Dermis blood vessel endothelial cell (primary cell): ENCODE measurements at places on chromosomes 7 and 10. TPM values are rescaled to one million over a fixed set of nuclear protein-coding genes. Genes with fewer than 3 reads are reported as not detected.

TMEM176A gene
- total RNA-seq = not detected in 2 replicates

LOXL4 gene
- 0.68 and 0.88 TPM in 2 replicates for total RNA-seq

PON3 gene
- 0.85 and 0.93 TPM in 2 replicates for total RNA-seq

AS3MT gene
- 1.2 and 2.0 TPM in 2 replicates for total RNA-seq

NUTM2B gene
- 0.33 and 0.51 TPM in 2 replicates for total RNA-seq

TMEM178B gene
- 0.09 and 0.34 TPM in 2 replicates for total RNA-seq

PTEN gene
- total RNA-seq = 121 and 122 TPM in 2 replicates

PRPS1L1 gene
- total RNA-seq = 0.14 TPM in 1 of 2 replicates, not detected in the other

CDCA7L gene
- 47.6 and 85.4 TPM in 2 replicates for total RNA-seq

OR6B1 gene
- total RNA-seq = not detected in 2 replicates

OIT3 gene
- 0.34 TPM in 1 of 2 replicates, not detected in the other for total RNA-seq

KIF11 gene
- total RNA-seq = 8.8 and 41.7 TPM in 2 replicates

SKIDA1 gene
- total RNA-seq = 1.0 and 2.6 TPM in 2 replicates

EVX1 gene
- not detected in 2 replicates for total RNA-seq

LRRD1 gene
- under 0.01 TPM in 1 of 2 replicates, not detected in the other for total RNA-seq

TCF7L2 gene
- total RNA-seq = 2.9 and 3.8 TPM in 2 replicates

ODAD2 gene
- 0.85 and 3.8 TPM in 2 replicates for total RNA-seq

STAM gene
- total RNA-seq = 12.9 and 22.4 TPM in 2 replicates

CRYGN gene
- not detected in 2 replicates for total RNA-seq

PDGFA gene
- total RNA-seq = 68.8 and 100 TPM in 2 replicates

EN2 gene
- total RNA-seq = not detected in 2 replicates

ADIRF gene
- 12.8 and 23.8 TPM in 2 replicates for total RNA-seq

SPDYE1 gene
- not detected in 2 replicates for total RNA-seq

CFTR gene
- total RNA-seq = not detected in 2 replicates
